ENCODE measurements at places on chromosomes 7 and 10.

DNA sequence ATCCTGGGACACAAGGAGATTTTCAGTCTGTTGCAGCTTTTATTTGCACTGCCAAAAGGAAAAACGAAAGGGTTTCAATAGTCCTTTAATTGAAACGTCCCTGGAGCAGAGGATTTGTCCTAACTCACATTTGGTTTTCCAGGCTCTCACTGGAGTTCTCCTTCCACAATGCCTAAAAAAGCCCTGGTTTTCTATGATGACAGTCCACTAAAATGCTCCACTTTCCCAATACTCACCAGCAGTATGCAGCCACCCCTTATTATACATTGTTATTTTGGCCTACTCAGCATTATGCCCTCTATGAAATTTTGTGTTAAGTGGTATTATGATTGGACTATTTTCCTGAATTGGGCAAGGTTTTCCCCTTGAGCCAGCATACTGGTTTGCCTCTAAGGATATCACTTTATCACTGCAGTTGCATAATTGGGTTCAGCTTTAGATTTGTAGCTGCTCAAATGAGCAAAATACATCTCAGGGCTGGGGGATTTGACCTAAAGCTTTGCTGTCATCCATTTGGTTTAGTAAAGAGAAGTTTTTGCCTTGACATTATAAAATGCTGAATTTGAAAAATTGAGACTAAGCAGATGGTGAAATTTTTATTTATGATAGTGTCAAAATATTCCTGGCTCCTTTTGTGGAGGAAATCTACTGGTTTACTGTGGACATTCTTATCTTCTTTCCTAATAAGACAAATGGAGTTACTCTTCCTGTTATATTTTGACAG lies 239.2 kb downstream of the RNLS start:
- DNase-seq, result no peak

DNA sequence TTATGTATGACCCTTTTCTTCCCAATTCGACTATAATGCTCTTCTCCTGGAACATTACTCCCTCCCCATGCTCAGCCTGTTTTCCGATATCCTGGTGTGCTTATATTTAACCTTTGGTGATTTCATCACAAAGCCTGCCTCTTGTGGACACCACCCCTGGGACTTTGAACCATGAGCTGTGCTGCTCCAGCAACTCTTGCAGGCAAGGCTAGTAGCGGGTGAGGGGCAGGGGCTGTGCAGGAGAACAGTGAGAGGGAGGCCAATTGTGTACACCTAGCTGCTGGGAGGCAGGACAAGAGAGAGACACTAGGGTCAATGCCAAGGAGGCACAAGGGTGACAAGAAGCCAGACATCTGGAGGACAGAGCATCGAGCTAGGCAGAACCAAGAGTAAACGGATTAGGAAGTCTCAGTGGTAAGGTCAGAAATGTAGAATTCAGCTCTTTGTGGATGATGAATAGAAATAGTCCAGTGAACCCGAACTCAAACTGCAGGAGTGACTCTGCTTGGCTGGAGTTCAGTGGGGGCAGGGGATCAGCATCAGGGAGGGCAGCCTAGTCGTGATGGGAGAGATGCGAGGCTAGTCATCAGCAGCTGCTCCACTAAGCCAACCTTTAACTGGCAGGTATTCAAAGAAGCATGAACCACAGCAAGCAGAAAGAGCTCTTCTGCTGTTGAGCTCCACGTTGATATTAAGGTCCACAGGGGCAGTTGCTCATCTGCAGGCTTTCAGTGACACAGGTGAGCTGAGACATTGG lies 31.0 kb upstream of the MKI67 start:
- no peak for DNase-seq

DNA sequence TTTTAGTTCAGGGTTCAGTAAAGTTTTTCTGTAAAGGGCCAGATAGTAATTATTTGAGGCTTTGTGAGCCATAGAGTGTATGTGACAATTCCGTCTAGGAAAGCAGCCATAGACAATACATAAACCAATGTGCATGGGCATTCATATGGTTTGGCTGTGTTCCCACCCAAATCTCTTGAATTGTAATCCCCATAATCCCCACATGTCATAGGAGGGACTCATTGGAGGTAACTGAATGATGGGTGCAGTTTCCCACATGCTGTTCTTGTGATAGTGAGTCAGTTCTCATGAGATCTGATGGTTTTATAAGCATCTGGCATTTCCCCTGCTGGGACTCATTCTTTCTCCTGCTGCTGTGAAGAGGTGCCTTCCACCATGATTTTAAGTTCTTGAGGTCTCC lies 29.9 kb downstream of the SEC61G start:
- DNase-seq, result no peak

GRCh38 chr10:34281661-34282582 lies 533.2 kb downstream of the PARD3 start:
- no peak for DNase-seq

DNA sequence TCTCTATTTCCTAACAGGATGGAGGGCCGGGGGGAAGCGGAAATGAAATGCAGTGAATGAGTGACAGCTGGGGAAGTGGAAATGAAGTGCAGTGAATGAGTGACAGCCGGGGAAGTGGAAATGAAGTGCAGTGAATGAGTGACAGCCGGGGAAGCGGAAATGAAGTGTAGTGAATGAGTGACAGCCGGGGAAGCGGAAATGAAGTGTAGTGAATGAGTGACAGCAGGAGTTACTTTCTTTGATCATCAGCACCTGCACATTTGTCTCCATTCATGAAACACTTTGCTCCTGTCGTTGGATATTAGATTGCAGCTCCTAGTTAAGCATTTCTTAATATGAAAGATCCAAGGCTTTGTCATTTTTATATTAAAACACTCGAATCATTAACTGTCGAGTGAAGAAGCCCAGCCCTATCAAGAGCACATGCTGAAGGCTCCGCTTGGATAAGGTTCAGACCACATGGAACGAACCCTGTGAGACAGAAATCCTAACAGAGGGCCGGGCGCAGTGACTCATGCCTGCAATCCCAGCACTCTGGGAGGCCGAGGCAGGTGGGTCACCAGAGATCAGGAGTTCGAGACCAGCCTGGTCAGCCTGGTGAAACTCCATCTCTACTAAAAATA lies 406.0 kb upstream of the ADARB2 start:
- DNase-seq, result no peak

GRCh38 chr7:100896732-100897608 lies 1.3 kb upstream of the ACHE start:
- no peak for DNase-seq

DNA sequence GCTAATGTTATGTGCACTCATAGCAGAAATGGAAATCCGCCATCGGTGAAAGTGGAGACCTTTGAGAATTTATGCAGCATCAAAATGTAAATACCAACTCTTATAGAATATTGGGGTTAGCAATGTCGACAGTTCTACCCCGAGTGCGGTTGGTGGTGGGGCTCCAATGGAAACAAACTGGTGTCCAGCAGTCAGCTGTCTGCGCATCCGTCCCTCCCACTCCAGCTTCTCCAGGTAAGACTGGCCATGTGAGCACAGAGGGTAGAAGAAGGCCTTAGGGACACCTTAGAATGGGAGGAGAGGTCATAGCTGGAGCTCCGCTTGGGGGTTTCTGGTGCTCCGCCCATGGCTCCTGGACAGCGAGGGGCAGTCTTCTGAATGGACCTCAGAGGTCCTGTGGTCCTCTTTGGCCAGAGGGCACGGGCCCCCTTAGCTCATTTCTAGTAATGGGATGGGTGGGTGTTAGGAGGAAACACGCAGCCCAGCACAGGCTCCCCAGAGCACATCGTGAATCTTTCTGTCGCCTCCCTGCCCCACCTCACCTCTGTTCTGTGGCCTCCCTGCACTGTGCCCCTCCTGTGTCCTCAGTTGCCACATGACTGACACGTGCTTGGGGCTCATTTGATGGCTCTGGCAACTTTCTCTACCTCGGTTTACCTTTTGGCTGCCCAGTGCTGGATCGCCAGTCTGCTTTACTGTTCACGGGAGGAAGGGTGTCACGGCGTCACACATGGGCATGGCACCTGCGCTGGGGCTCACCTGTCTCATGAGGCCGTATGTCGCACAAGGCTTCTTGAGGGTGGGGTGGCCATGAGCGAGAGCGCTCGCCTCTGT lies 50.0 kb downstream of the MGMT start:
- no peak for DNase-seq

DNA sequence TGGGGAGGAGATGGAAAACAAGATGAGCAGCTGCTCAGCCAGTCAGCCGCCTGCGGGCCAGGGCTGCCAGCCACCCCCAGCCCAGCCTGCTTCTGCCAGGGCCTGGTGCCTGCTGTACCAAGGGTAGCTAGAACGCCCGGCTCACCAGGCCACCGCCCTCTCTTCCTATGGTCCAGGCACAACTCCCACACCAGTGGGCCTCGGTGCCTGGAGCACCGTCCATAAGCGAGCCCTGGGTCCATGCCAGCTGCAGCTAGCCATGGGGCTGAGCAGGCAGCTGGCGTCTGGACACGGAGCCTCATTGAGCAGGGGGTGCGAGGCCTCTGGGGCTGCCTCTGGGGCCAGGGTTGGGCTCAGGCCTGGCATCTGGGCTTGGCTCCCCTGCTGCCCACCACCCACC lies 8.5 kb upstream of the RABGEF1 start:
- DNase-seq, result no peak

- DNase-seq, result no peak
Measured at GRCh38 chr7:144830024-144830785, 5.6 kb downstream of the TPK1 start.

DNA sequence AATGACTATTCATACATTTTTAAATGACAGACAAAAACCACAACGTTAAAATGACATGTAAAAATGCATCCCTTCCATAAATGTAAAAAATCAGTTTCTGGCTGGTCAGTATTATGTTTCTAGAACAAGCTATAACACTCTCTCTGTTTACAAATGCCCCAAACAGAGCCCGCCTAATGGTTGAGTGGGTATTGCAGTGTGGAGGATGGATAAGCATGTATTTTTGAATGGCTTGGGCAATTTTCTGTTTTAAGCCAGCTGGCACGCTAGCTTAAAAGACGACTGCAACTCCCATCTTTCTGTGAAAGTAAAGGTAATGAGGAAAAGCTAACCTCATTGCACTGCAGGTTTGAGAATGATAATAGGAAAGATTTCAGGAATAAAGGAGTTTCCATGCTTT lies 430.7 kb downstream of the PARD3 start:
- DNase-seq, result no peak

DNA sequence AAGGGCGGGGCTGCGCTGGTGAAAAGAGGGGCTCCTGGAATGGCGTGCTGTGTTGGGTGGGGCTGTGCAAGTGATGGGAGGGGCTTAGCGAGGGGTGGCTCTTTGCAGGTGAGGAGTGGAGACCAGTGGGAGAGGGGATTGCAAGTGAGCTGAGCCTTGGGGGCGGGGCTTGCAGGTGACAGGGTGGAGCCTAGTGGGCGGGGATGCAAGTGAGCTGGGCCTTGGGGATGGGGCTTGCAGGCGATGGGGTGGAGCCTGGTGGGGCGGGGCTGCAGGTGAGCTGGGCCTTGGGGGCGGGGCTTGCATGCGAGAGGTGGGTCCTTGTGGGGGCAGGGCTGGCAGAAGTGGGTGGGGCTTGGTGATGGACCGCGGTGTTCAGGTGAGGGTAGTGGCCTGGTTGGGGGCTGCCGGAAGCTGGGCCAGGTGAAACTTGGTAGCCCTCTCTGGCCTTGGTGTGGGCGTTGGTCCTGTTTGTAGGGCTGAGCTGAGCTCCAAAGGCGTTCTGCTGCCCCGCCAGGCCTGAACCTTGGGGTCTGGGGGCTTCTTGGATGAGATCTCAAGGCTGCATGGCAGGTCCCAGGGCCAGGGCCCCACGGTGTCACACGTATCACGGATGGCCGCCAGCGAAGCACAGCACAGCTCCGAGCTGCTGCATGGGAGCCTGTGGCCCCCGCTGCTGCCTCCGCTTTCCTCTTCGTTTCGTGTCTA lies 743 bp upstream of the PITRM1 start:
- peak; percentile 74 for DNase-seq

- DNase-seq, result no peak
Measured at GRCh38 chr7:140732416-140732815, 35.9 kb downstream of the NDUFB2 start.

DNA sequence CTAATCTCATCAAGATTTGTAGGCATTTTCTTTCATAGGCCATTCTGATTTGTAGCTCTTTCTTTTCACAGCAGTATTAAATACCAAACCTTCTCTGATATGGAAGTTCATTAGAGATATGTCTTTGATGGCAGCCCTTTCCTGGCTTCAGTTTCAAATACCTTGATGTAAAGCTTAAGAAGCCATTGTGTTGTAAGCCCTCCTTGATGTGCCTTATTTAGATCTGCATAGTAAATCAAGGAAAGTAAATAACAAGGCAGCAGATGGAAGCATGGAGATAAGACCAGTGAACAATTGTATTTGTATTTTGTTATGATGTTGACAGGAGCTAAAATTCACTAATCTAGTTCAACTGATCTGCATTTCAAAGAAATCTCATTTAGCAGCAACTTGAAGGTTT lies 234.9 kb upstream of the PPP1R3A start:
- DNase-seq, result no peak

DNA sequence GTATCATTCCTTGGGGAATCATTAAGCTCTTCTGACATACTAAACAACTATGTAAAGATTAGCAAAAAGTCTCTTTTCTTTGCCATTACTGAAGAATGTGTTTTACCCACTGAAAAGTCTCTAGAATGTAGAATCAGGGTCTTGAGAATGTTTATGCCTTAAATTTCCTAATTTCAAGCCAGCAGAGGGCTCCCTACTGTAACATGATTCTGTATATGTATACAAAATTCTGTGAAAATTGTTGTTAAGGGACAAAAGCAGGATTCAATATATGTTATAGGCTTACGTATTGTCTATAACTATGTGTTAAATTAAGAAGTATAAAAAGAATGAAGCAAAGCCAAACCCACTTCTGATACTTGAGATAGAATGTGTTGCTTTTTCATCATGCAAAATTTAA lies 296.9 kb upstream of the DGKB start:
- no peak for DNase-seq

- no peak for DNase-seq
Measured at GRCh38 chr7:51482976-51483375, 166.4 kb upstream of the COBL start.

DNA sequence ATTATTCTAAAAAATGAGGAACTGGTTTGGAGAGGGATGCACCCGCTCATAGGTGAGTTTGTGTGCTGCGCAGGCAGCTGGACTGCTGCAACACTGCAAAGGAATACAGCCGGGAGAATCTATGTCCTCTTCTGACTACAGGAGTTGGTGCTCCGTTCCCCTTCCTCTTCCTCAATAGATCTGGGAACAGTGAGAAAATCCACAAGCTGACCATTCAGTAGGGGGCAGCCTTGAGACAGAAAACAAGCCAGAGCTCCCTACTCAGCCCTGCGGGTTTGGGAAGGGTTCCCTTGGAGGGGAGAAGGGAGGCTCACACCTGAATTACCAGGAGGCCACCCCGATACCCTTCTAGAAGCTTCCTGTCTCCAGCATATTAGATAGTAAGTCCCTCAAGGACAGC lies 87.3 kb upstream of the FOXI2 start:
- DNase-seq, result no peak
